ENCODE measurements at places on chromosomes 6 and 20.

DNA sequence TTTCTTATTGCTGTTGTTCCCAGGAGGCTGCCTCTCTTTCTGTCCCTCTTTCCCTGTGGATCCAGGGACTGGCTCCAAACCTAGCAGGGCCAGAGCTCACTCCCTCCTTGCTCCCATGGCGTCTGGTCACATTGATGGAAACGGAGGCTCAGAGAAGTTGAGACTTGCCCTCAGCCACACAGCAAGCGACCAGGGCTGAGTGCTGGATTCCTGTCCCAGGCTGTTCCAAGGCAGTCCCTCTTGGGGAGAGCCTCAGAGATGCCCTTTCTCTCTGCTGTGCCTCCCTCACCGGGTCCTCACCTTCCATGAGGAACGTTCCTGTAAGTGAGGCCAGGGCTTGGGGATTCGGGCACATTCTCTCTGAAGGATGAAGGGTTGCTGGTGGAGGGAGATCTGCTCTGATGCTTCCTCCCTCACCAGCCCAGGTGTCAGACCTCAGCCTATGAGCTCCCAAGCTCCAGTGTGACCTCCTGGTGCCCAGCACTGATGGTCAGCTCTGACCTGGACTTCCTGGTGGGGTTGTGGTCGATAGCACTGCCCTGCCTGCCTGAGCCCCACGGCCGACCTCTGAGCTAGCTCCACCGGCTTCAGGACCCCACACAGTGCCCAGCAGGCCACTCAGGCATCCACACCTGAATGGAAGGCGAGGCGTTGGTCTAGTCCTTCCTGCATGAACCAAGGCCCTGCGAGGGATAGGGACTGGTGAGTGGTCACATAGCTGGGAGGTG, 26.8 kb downstream of the SUN5 start:
- DNase-seq: no peak

DNA sequence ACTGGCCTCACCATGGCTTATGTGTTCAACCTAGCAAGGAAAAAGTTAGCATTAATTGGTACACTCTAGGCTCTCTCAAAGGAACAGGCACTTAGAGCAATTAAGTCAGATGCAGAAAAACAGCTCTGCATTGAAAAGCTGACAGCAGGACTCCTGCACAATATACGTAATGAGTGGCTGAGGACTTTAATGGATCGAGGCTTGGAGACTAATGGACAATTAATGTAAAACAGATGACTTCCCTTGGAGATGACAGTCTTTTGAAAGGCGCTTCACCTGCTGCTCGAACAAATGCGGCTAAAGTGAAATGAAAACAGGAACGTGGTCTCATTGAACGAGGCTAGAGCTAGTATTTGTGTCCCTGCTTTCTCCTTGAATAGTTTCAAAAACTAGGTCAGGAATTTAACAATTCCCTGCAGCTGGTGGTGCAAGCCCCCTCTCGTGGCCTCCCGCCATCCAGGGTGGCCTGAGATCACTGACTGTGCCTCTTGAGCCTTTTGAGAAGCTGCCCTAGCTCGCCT, 137.1 kb downstream of the ELOVL4 start:
- no peak for DNase-seq

GRCh38 chr20:15515691-15516090, 1057.6 kb downstream of the KIF16B start:
- DNase-seq: no peak

DNA sequence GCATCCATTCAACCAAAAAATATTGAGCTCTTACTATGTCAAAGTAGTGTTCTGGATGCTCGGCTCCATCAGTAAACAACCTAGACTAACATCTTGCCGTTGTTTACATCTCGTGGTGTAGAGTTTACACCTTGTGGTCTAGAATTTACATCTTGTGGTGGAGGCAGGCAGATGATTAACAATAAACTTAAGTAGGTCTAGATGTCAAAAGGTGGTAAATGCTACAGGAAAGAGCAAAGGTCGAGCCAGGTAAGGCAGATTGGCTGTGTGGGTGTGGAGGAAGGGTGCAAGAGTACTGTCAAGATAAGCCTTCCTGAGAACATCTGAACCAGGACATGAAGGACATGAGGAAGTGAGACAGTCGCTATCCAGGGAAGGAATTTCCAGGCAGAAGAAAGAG, 88.4 kb upstream of the ESR1 start:
- DNase-seq: no peak

GRCh38 chr6:158081657-158081935, 86.5 kb downstream of the SERAC1 start:
- no peak for DNase-seq

DNA sequence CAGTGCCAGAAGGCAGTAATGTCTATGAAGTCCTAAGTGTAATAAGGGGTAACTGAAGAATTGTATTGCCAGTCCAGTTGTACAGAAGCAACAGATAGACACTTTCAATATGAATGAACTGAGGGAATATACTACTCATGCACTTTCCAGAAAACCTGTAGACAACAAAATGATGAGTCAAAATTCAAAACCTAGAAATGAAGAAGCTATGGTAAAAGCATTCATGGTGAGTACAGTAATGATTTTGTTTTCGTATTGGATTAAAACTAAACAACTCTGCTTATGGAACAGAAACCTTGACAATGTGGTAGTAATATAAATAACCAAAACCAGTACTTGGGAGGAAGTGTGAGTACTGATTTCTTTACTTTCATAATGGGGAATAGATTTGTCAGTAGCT, 35.0 kb downstream of the ARMC2 start:
- no peak for DNase-seq

DNA sequence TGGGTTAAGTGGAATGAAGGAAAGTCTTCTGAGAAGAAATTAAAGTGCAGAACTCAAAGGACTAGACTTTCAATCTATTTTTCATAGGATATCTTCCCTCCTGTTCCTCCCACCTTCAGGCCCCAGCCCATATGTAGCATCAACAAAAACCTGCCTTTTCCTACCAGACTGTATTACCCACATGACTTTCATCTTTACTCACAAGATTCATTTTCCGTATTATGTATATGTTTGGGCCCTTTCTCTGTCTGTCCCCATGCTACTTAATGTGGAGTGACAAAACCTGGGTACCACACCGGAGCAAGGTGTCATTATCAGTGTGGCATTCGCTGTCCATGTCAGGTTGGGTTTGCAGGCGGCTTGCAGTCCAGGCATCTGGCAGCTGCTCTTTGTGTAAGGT, 18.8 kb upstream of the CNR1 start:
- no peak for DNase-seq

- DNase-seq: no peak
Measured at GRCh38 chr6:159461998-159462397, 231.0 kb downstream of the SOD2 start.

GRCh38 chr6:26157251-26158075, 70.2 kb downstream of the HFE start:
- DNase-seq: peak; percentile 100

GRCh38 chr6:20791944-20792343, 257.7 kb downstream of the CDKAL1 start:
- DNase-seq: no peak

GRCh38 chr6:88538130-88538706, 372.1 kb upstream of the CNR1 start:
- DNase-seq: peak; percentile 32

DNA sequence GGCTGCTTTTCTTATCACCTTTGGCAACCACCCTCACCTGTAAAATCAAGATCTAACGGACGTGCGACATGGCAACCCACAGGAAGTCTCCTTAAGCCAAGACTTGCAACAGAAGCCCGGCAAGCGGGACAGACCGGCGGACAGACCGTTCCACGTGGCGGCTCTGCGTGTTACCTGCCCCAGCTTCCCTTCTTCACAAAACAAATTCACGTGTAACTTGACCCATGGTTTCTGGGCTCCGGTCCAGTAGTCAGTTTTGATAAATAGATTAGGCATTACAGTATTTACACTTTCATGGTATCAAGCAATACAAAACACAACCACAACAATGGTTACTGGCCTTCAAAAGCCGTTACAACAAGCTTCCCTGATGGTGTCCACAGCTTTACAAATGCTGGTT, 133.8 kb downstream of the PRND start:
- no peak for DNase-seq

DNA sequence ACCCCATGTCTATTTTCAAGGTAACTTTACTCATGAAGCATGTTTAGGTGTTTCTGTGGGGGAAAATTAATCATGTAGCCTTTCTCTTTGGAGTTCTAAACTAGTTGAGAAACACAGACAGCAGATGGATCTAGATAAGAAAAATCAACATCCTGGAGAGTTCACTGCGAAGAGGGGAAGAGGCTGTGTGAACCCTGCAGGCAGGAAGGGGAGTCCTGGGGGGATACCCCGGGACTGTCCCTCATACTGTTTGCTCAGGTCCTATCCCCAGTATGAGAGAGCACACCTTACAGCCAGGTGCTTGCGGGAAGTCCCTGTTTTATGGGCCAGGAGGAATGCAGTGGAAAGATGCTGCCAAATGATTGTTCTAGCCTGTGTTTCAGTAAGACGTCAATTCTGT, 32.7 kb downstream of the CHMP4B start:
- DNase-seq: no peak

- DNase-seq: no peak
Measured at GRCh38 chr20:63403403-63404105, 42.4 kb upstream of the CHRNA4 start.

DNA sequence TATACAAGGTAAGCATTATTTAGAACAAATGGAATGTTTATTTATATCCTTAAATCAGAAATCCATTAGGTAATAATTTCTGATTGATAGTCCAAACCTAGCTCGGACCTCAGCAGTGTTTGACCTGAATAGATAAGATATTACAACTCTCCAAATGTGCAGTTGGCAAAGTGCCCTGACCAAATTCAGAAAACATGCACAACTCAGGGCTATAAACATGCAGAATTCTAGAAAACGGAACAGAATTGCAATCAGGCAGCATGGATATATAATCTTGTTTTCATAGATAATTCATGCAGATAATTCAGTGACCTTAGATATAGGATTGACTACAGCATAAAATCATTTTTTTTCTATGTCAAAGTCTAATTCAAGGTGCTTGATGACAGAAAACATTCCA, 626.6 kb upstream of the CITED2 start:
- no peak for DNase-seq

GRCh38 chr6:150546457-150546856, 53.2 kb upstream of the PLEKHG1 start:
- DNase-seq: no peak

- no peak for DNase-seq
Measured at GRCh38 chr6:12560315-12560714, 156.3 kb upstream of the PHACTR1 start.

DNA sequence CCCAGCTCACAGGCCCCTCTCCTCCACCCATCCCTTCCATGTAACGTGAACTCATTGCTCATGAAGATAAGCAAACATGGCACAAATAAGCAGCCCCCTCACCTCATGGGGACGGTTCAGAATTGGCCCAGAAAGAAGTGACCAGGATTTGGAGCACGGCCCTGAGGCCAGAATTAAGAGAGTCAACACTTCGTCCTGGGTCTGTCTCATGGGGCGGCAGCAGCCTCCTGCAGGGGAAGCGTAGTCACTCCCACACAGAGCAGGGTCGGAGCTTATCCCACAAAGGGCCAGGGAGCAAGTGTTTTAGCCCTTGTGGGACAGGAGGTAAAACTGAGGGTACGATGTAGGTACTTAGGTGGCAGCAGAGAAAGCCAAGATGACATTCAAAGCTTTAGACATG, 28.6 kb upstream of the DACT2 start:
- DNase-seq: no peak

- DNase-seq: no peak
Measured at GRCh38 chr20:50397058-50397457, 113.1 kb upstream of the PTPN1 start.

GRCh38 chr6:101543796-101544195, 150.3 kb downstream of the GRIK2 start:
- no peak for DNase-seq

DNA sequence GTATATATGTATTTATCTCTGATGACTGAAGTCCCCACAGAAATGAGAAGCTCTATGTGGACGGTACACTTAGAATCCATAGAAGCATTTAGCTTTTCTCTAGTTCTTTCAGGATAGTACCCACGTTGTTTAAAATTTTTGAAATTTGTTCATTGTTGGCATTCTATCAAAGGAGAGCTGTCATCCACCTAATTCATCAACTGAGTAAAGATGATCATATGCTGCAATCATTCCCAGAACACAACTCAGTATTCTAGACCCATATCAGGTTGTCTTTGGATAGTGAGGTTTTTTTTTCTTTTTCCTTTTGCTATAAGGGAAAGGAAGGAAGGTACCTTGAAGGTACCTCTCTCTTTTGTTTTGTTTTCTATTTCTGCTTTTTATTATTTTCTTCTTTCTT, 9.3 kb downstream of the SERAC1 start:
- no peak for DNase-seq

Measured in renal cortical epithelial cell (primary cell).